Esophagus squamous epithelium (tissue), 5 donors: ENCODE measurements at places on chromosomes 11 and 22.

DNA sequence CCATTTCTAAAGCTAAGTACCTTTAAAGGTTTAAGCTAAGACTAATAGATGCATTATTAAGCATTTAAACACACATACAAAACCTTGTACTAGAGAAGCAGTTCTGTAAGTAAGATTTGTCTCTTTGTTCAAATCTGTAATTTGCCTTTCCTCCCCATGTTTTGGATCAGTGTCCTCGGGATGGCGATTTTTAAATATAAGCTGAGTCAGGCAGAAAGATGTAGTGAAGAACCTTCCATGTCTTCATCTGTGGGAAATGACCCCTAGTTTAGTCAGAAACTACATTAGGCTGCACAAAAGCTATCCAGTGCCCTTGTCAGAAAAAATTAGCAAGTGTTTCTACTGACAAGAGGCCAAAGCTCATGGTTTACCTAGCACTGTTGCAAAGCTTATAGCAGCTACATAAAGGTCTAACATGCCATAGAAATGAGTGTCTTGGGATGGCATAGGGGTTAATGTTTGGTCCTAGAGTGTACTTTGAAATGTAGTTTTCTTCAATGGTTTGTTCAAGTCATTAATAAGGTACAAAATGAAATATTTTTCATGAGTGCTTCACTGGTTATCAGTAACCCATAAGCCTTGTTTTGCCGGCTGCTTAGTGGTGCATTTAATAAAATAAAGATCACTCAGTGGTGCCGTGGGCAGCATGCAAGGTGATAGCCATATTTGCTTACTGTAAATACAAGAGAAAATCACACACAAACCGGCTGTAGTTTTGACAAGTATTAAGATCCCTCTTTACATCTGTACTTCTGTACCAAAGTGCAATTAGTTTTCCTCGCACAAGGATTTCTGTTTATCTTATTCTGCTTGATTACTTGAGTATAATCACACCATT lies 139.8 kb downstream of the ELP4 start:
- no peak for DNase-seq

- no peak for DNase-seq
Observed at GRCh38 chr11:130180491-130180890, 20.9 kb downstream of the ST14 start.

- DNase-seq, result peak; percentile 1
Observed at GRCh38 chr11:15819679-15820286, 536.6 kb downstream of the SOX6 start.

DNA sequence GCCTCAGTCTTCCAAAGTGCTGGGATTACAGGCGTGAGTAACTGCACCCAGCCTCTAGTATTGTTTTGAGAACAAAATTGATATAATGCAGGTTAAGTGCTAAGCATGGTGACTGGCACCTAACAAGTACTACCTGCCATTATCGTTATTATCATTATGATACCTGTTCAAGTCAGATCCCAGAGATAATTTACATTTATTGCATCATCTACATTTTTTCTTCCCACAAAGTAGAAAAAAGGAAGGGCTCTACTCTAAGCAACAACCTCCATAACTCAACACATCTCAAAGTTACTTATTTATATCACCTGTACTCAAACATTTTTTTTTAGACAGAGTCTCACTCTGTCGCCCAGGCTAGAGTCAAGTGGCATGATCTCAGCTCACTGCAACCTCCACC lies 42.1 kb downstream of the DCDC1 start:
- DNase-seq, result no peak

GRCh38 chr11:47332791-47333525 lies 19.5 kb downstream of the MYBPC3 start:
- DNase-seq, result no peak

DNA sequence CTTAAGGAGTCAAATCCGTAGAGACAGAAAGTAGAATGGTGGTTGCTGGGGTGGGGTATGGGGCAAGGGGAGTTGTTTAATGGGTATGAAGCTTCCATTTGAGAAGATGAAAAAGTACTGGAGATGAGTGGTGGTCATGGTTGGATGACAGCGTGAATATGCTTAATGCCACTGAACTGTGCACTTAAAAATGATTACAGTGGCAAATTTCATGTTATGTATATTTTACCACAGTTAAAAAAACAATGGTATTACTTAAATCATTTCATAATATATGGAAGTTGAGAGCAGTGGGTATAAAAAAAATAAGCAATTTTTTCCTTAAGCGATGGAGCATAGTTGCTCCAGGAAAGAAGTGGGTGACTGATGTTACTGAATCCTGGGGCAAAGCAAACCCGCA lies 67.1 kb downstream of the C22orf31 start:
- DNase-seq, result no peak

GRCh38 chr11:72676861-72677341 lies 2.7 kb upstream of the PDE2A start:
- DNase-seq, result no peak

GRCh38 chr11:100072131-100072530 lies 615.0 kb upstream of the ARHGAP42 start:
- DNase-seq, result no peak

GRCh38 chr22:48277868-48278581 lies 1515.6 kb downstream of the TBC1D22A start:
- DNase-seq, result no peak

GRCh38 chr11:119829402-119829801 lies 100.4 kb upstream of the NECTIN1 start:
- DNase-seq, result no peak

GRCh38 chr11:16968196-16968595 lies 46.0 kb downstream of the PLEKHA7 start:
- no peak for DNase-seq
